ENCODE measurements at places on chromosomes 11 and 22.

DNA sequence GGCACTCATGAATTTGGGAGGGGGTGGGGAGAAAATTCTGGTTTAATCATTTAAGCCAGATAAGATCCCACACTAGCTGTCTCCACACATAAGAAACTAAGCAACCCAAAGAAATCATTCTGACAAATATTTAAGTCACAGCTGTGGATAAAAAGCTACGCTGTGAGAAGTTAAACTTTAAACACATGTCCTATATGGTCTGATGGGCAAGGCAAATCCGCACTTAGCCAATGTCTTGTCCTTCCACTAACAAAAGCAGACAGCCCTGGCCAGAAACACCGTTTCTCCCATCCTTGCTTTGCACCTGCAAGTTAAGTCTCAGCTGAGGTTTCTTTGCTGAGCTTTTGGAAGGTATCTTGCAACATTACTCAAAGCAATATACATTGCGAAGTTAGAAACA is 68.0 kb downstream of the ETS1 start:
- DNase-seq: no peak

DNA sequence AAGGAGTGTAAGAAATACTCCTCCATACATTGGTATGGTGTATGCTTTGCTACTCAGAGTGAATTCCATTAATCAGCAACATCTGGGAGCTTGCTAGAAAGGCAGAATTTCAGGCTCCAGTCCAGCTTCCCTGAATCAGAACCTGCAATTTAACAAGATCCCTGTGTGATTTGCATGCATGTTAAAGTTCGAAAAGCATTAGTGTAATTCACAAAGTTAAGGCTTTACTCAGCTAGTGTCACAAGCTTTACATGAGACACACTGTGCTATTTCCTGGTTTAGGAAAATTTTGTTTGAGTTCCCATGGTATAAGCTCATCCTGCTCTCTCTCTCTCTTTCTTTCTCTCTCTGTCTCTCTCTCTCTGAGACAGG is 37.0 kb upstream of the HEPHL1 start:
- no peak for DNase-seq

DNA sequence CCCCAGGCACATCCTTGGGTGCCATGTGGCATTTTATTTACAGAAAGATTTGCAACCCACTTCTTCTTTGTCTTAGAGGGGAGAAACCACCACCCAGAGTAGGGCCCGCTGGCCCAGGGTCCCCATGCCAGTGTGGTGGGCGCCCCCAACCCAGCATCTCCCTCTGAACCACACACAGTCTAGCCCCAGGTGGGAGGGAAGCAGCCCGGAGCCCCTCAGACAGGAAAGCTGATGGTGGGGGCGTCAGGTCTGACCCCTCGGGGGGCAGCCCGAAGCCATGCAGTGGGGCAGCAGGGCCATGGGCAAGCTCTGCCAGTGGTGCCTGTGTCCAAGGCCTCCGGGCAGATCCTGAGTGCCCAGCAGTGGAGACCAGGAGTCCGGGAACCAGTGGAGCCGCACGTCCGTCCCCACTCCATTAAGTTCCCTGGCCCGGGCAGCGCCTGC is 11.7 kb downstream of the TRPM5 start:
- no peak for DNase-seq

DNA sequence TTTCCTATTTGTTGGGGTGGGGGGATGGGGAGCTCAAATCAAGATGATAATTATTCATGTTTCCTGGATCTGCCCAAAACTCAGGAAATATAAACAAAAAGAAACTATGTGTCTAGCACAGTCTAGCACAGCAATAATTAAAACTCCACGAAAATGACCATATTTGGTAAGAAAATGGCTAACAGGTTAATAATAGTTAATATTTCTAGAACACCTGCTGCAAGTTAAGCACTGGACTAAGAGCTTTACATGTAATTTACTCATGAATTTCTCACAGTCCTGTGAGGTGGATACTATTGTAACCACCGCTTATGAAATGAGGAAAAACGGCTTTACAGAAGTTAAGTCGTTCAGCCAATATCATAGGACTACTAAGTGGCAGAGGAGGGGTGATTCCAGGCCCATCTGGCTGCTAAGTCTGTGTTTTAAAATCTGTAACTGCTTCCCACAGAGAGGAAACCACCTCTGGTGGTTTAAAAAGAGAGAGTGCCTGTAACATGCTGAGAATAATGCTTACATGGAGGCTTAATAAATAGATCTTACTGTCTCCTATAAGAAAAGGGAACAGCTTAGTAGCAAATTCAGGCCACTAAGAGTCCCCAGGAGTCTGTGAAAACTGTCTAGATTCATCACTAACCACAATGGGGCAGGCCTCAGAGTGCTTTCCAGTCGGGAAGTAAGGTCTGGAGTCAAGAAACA is 11.0 kb upstream of the AMOTL1 start:
- DNase-seq: no peak

GRCh38 chr11:117210620-117211019 is 11.4 kb downstream of the TAGLN start:
- no peak for DNase-seq

GRCh38 chr11:7899418-7899817 is 31.6 kb downstream of the OR10A6 start:
- no peak for DNase-seq
